ENCODE measurements at places on chromosomes 5 and 9. TPM values are rescaled to one million over a fixed set of nuclear protein-coding genes. Genes with fewer than 3 reads are reported as not detected.

GRCh38 chr5:107743373-107744000 lies 72.8 kb upstream of the EFNA5 start:
- DNase-seq = no peak

DNA sequence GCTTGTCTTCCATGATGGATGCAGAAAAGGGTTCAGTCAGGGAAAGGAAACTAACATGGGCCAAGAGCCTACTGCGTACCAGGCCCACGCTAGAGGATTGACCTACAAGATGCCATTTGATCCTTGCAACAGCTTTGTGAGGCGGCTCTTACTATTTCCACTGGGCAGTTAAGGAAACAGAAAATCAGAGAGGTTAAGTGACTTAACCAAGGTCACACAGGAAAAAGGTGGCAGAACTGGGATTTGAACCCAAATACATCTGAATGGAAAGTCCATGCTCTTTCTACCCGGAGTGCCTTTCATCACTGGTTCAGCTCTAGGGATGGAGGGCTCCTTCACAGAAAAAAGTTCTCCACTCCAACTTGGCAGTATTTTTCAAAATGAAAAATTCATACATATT lies 50.0 kb downstream of the PCDH1 start:
- no peak for DNase-seq

GRCh38 chr5:27328480-27328879 lies 290.1 kb upstream of the CDH9 start:
- no peak for DNase-seq

DNA sequence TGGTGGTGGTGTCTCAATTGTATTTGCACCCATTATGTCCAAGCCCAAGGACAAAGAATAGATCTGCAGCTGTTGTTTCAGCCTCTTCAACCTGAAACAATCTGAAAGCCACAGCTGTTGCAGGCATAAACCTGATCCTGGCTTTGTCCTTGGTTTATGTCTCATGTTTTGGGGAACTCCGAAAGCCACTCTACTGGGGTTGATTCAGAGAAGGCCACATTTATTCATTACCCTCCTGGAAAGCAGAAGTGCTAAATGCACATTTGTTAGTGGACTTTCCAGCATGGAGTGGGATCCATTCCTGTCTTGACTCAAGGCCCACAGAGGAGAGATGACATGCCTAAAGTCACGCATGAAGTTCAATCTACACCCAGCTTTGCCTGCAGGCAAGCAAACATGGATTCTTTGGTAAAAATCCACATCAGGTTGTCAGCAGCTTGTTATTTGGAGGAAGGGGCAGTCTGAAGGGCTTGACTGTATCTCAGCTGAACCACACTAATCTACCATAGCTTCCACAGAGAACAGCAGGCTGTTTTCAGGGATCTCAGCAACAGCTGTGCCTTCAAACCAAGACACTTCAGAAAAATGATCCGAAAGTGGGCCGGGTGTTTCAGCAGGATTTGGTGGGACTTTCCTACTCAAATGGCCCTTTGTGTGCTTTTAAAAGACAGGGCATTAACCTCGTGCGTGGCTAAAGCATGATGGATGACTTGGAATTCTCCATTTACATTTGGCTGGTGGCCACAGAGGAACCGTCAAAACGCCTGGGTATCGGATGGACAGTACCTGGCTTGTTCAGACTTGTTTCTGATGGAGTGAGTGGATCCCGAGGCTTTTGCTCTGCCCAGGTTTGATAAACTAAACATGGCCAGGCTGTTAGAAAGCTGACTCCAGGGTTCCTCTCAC lies 36.2 kb upstream of the ADAM19 start:
- DNase-seq = no peak

GRCh38 chr5:61020415-61020814 lies 75.4 kb downstream of the NDUFAF2 start:
- DNase-seq = no peak

DNA sequence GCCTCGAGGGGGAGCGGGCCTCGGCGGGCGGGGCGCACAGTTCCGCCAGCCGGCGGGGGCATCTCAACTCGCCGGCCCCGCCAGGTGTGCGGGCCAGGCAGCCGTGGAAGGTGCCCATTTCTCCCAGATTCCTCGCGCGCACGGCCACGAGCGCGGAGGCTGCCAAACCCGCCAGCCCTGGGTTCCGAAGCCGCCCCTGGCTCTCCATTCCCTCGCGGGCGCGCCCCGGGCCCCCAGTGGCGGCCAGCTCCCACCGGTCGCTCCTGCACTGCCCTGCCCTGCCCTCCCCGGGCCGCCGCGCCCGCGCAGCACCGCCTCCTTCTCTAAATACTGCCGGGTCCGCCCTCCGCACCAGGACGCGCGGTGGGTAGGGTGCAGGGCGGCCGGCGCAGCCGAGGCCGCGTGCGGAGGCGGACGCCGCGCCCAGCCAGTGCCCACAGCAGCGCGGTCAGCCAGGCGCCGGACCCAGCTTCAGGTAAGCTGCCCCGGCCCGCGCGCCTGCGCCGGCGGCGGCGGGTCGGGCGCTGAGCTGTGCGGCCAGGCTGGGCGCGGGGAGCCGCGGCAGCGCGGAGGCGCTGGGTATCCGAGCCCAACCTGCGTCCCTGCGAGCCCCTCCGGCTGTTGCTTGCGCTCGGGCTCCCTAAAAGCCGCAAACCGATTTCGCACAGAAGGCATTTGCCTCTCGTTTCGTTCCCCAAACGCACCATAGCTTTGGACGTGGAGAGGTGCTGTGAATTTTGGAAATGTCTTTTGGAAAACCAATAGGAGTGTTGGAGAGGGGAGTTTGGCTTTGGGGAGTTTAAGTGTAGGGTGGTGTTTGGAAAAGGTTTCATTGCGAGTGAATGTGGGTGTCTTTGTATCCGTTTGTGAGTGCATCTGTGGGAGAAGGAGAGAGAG lies at the start of gene TMEM171:
Gene TMEM171, plus strand, starts transcription at position 354 of the 897 bp plus-strand sequence. CDS start 2,799 bp downstream, outside the sequence.
- DNase-seq = peak; percentile 54

DNA sequence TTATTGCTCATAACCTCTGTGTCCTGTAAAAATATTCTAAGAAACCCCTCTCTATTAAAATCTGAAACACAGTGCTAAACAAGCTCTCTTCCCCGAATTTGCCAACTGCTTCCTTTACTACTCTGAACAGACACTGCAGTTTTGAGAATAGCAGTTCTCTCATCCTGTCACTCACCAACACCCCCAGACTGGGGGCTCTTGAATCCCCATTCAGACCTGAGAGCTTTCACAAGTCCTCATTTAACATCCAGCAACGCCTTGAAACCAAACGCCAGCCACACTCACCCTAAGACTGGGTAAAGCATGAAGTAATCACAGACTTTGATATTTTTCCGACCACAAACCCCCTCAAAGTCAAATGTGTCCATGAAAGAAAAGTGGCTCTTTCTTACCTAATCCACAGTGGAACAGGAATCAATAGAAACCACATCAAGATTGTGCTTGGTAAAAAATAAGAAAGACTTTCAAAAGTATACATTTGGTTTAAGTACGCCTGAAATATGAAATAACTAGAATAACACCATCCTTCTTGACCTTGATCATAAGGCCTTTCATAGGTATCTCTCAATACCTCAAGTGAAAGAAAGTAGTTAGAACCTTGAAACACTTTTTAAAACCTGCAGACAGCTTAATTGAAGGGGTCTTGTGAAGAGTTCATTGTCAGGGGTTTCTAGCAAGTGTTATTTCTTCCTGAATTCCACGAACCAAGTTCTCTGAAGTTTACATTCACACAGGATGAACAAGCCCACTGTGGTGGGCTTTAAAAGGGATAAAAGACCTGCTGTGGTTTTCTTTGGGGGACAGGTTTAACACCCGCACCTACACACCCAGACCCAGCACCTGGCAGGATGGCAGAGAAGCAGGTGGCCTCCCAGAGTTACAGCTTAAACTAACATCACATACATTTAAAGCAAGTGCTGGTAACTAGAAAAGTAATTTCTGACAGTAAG lies 412.6 kb downstream of the MLLT3 start:
- no peak for DNase-seq

- no peak for DNase-seq
Measured at GRCh38 chr5:179927824-179928223, 20.1 kb upstream of the TBC1D9B start.

GRCh38 chr5:89337-90286 lies 2.4 kb upstream of the PLEKHG4B start:
- no peak for DNase-seq

- no peak for DNase-seq
Measured at GRCh38 chr9:123322273-123323195, 33.5 kb upstream of the CRB2 start.

- DNase-seq = no peak
Measured at GRCh38 chr5:138697720-138698360, 55.4 kb upstream of the CTNNA1 start.

DNA sequence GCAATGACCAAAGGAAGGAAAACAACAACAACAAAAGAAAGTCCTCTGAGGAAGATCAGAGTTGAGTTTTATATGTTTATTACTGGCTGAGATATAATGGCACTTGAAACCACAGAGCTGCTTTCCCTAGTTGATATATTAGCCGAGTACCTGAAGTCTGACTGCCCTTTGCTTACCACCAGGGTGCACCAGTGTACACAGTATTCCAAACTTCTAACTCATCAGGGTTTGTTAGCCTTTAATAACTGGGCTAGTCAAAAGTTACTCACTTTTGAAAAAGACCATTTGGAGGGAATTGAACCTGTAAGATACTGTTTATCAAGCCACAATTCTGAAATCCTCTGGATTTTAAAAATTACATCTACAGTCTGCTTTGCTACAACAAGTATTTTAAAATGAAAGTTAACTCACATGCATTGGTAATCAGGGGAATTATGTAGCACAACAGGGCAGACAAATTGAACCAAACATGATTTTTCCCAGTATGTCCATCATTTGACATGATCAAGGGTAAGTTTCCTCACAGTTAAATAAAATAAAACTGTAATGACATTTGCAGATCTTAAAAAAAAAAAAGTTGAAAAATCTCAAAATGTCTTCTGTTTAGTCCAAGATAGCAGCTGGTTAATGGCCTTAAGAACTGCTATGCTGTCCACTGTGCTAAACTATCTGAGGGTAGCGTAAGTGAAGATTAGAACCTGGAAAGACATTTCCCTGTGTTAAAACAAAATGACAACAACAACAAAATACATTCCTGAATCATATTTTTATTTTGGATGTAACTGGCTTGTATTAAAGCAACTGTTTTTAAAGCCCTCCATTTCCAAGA lies 57.3 kb upstream of the C6 start:
- DNase-seq = no peak

- no peak for DNase-seq
Measured at GRCh38 chr9:136225366-136225747, 20.3 kb downstream of the QSOX2 start.

DNA sequence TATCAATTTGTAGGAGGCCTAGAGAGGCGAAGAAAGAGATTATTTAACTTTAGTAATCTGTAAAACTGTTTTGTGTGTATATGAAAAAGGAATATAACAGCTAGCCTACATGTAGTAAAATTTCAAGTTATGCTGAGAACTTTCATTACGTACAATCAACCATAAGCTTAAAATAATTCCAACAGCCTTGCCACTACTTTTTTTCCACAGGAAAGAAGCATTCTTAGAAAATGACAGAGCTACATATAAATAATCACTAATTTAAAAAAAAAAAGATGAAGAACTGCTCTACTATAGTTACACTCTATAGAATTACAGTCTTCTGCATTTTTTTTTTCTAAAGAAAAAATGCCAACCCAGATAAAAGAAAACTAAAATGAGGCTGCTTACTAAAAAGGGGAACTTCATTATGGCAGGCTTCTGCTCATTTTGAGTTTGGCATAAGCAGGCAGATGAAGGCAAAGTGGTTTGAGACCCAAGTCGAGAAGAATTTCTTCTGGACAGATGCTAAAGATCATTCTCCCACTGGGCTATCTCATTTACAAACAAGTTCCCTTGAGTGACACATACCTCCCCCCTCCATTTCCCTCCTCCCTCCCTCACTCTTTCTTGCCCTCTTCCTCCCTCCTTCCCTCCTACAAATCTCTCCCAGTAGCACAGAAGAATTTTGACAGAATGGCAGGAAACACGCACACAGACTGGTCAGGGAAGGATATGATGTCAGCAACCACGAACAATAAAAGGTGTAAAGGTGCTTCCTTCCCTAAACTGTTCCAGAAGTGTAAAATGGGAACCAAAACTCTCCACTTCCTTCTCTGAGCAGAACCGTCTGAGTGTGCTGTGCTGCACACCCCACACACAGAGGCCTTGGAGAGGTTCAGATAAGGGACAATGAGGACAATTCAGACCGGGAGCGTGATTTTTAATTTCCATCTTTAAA lies 56.1 kb downstream of the MEF2C start:
- DNase-seq = no peak

DNA sequence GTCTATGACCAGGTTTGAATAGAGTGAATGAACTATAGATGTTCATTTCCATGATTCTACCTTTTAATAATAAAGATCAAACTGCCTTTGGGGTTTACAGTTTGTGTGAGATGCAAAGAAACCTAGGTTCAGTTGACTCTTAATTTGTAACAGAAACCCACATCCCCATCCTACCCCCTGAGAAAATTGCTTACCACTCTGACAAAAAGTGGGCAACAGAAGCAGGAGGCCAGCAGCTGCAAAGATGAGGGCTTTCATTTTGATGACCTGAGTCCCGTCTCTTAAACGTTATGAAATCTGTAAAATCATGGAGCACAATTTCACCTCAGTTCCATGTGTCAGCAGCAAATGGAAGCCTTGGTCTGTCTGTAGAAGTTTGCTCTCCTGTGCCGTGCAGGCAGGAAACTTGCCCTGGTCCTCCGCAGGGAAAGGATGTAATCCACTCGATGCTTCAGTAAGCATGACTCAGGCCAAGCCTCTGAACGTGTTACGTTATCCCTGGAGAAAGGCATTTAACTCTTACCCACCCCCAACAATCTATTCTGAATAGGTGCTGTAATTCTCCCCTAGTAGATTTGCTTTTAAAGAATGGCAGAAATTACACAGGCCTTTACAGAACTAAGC lies at the start of gene F2RL2:
Gene F2RL2, minus strand, starts transcription at position 431 of the 624 bp plus-strand sequence. Its CDS starts 173 bp downstream, at position 258.
- DNase-seq = no peak

DNA sequence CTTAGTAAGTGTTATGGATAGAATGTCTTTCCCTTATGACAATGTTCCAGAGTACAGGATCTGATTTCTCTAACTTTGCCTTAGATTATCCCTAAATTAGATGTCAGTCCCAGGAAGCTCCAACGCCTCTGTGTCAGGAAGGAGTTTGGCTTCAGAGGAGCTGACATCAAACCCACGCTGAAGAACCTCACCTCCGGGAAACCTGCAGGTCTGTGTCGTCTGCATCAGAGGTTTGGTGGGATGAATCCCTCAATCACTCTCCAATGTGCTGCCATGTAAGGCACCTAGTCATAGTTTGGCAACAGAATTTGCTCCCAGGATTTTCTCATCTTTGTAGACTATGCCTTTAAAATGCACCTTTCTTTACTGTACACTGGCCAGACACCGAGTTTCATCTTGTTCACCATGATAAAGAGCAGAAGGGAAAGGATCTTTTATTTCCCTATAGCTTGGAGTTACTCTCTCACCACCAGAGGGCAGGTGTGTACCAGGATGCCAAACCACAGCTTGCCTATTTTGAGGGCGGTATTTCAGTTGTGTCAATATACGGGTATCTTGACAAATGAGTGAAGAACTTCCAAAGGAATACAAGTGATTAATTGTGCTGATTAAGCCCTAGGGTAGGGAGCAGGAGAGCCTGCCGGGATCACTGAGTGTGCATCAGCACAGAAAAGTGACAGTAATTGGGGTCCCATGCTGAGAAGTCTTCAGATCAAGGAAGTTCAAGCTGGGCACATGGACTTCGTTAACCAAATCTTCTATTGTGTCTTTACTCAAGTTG lies 23.4 kb downstream of the MINAR2 start:
- DNase-seq = peak; percentile 51

- no peak for DNase-seq
Measured at GRCh38 chr5:50889790-50890189, 223.4 kb downstream of the PARP8 start.

Gene ADAMTSL2
- 7.0 TPM for total RNA-seq

Gene BTNL3
- total RNA-seq = not detected

Gene TSSK1B
- 0.78 TPM for total RNA-seq

Gene PCDHGA9
- 2.1 TPM for total RNA-seq

Gene FAM163B
- 0.22 TPM for total RNA-seq

Gene N4BP3
- 2.3 TPM for total RNA-seq

Gene POC5
- total RNA-seq = 15.2 TPM
